NCI-H524 treated with DMSO at 0.1 percent for 48 hours (cell line): ENCODE measurements at places on chromosomes 13 and 19.

DNA sequence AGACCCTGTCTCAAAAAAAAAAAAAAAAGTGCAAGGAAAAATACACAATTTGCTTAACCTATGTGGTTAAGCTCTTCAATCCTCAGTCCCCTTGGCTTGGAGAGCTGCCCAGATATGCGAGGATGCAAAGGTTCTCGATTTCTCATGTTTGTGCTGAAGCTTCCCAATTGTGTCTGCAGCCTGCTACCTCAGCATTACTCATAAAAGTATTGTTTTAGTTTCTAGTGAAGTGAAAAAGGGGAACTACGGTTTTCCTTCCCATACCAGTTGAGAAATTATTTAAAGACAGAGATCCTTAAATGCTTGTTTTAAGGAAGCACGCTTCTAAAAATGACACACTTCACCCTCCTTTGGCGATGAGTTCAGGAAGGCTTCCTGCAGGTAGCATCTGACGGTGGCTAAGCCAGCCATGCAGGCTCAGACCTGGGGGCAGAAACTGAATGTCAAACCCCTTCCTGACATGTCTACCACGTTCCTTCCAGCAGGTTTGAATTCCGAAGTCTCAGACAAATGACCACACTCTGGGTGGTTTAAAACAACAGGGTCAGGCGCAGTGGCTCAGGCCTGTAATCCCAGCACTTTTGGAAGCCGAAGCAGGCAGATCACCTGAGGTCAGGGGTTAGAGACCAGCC lies 47.9 kb downstream of the RUBCNL start:
- no peak for DNase-seq

- peak; percentile 54 for DNase-seq
These were observed 31.8 kb upstream of the CBY2 start for GRCh38 chr13:45670189-45670885.

GRCh38 chr19:43362745-43363144 lies 9.3 kb downstream of the CD177 start:
- DNase-seq = no peak

- no peak for DNase-seq
These were observed 5.6 kb downstream of the UHRF1 start for GRCh38 chr19:4914736-4915501.

DNA sequence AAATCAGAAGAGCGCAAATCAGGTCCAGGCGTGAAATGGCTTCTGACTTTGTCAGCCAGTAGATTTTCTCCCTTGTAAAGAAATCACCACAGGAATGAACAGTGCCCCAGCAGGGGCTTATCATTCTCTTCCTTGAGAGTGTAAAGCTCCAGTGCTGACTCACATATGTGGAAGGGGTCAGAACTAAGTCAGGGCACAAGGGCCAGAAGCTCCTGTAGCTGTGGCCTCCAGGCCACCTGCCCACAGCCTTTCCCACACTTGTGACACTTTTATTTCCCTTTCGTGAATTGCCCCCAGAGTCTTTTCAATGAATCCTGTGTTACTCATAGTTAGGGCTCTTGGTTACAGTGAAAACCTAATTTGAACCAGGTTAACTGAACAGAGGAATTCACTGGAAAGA lies 99.6 kb downstream of the SUCLA2 start:
- DNase-seq = no peak

- DNase-seq = no peak
These were observed 460.8 kb downstream of the TBC1D4 start for GRCh38 chr13:75021151-75021550.

DNA sequence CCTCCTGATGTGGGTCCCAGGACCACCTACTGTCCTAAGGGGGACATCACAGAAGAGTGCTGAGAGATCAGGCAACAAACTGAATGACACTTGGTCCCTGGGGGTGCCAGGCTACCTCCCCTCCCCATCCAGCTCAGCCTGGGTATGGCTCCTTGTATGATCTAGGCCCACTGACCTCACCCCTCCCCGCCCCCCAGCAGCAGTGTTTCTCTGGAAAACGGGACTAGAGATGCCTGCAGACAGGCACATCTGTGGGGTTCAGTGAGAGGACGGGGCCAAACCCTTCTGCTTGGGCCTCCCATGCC lies 9.3 kb downstream of the ACP4 start:
- no peak for DNase-seq

- no peak for DNase-seq
These were observed 8.3 kb upstream of the NTN5 start for GRCh38 chr19:48681127-48681470.

DNA sequence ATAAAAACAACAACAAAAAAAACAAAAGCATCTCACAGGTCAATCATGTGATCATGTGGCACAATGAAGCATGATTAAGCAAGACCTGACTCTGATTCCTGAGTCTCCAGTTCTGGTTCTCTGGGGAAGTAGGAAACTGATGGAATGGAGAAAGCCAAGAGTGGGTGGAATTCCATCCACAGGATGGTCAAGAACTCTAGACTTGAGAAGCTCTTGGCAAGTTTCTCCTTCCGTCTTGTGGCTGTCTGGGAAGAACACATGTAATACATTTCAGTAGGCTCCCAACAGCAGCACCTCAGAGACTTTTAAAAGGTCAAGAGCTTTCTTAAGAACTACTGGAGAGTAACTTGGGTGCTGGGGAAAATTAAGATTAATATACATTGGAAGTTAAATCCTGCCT lies 78.6 kb upstream of the TSHZ3 start:
- DNase-seq = no peak

- DNase-seq = no peak
These were observed 10.8 kb upstream of the BCAT2 start for GRCh38 chr19:48821633-48822032.

GRCh38 chr13:44865722-44866410 lies 123.4 kb downstream of the NUFIP1 start:
- DNase-seq = no peak

DNA sequence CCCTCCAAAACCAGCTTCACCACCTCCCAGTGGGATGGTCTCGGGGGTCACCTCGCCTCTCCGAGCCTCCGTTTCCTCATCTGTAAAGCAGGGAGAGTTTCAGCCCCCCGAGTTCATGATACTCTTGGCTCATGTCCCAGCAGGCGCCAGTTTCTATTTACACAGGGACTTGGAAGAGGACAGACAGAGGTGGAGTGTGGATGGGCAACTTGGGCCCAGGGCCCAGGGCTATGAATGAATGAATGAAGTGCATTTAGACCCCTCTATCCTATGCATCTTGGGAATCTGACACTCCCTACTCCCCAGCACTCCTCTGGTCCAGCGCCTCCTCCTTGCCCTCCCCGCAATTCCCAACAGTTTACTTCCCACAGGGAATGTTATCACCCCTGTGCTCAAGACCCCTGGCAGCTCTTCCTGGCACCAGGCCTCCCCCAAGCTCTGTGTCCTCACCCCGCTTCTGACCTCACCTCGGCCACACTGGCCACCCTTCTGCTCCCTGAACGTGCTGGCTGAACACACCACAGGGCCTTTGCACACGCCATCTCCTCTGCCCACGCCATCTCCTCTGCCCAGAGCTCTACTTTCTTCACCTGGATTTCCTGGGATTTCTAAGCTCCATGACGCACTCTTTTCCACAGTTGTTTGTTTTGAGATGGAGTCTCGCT lies 4.9 kb upstream of the C2CD4C start:
- DNase-seq = no peak

DNA sequence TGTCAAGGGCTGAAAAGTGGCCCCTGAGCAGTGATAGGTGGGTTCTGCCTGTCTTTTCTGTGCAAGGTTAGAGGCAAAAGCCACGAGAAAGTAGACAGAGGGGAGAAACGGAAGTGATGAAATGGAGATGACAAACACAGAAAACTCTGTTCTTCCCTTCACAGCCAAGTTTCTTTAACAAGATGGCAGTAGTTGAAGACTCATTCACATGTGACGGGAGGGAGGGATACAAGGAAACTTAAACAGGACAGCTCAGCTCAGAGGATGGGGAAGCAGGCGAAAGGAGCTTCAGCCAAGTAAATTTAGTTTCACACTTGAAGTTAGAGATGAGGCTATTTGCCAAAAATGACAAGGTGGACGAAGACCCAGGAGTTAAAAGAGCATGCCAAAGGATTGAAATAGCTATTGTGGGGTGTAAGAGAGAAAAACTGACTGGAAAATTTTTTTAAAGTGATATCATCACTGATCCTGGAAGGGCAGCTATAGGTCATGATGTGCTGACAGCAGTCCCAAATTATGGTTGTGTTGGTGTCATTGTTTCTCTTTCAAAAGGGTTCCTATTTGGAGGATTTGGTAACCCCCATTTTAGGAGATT lies 347.9 kb downstream of the EFNB2 start:
- no peak for DNase-seq

GRCh38 chr13:76707360-76707759 lies 178.8 kb downstream of the KCTD12 start:
- DNase-seq = no peak

DNA sequence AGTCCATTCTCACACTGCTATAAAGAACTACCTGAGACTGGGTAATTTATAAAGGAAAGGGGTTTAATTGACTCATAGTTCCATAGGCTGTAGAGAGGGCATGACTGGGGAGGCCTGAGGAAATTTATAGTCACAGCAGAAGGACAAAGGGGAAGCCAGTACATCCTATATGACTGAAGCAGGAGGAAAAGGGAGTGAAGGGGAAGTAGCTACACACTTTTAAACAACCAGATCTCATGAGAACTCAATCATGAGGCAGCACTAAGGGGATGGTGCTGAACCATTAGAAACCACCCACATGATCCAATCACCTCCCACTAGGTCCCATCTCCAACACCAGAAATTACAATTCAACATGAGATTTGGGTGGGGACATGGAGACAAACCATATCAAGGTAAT lies 209.1 kb downstream of the DIAPH3 start:
- DNase-seq = no peak

GRCh38 chr13:97366172-97366688 lies 67.7 kb upstream of the RAP2A start:
- DNase-seq = no peak

- no peak for DNase-seq
These were observed 145.6 kb downstream of the FLT1 start for GRCh38 chr13:28349371-28349770.

- no peak for DNase-seq
These were observed 7.2 kb downstream of the DAPK3 start for GRCh38 chr19:3963458-3964255.

- no peak for DNase-seq
These were observed 800.2 kb downstream of the EFNB2 start for GRCh38 chr13:105735281-105735680.

GRCh38 chr13:61084988-61085387 lies 330.7 kb downstream of the PCDH20 start:
- no peak for DNase-seq

DNA sequence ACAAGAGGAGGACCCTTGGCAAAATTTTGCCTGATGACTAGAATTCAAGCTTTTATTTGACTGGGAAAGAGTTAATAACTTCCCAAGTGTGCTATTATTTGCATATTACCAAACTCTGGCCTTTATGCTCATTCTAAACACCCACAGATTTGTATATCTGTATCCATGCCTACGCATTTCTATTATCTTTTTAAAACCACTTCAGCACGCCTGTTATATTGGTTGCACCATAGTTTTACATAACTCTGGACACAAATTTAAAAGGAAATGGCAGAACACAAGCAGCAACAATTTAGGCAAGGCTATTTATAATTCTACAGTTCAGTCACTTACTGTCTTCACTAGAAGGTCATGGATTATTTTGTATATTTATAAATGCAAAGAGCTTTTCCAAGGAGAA lies 3.7 kb upstream of the RASL11A start:
- DNase-seq = no peak

GRCh38 chr19:48630296-48631063 lies 6.7 kb downstream of the DBP start:
- DNase-seq = no peak

DNA sequence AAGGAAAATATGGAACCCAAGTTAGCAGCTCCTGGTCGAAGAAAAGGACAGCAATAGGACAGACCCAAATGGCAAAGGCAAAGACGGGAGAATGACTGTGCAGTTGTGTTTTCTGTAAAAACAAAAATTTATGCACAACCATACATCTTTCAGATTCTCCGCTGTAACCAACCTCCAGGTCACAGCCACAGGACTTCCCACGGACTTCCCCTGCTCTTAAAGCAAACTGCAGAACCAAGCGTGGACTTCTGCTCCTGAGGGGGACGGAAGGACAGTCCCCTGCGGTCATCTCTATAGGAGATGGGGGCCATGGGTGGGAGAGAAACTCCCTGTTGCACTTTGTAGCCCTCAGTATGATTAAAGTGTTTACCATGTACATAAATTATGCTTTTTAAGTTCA lies 2.5 kb downstream of the GRTP1 start:
- no peak for DNase-seq

GRCh38 chr13:108225440-108225839 lies 7.2 kb downstream of the ABHD13 start:
- DNase-seq = no peak

GRCh38 chr13:19726611-19727010 lies 56.1 kb downstream of the PSPC1 start:
- no peak for DNase-seq

DNA sequence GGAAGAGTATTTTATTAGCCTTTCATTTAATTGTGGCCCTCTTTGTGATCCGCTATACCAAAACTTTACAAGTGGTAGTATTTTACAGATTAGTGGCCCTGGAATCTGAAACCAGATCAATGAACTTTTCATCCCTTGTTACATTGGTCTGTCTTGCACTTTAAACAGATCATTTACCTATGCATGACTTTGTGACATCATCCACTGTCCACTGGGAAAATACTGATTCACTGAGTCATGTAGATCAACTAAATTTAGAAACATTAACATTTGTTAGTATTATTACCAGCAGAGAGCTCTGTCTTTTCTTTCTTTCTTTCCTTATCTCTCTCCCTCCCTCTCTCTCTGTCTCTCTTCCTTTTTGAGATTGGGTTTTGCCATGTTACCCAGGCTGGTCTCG lies 17.5 kb downstream of the PCDH8 start:
- DNase-seq = no peak
